ENCODE measurements at places on chromosomes 5 and 9.

DNA sequence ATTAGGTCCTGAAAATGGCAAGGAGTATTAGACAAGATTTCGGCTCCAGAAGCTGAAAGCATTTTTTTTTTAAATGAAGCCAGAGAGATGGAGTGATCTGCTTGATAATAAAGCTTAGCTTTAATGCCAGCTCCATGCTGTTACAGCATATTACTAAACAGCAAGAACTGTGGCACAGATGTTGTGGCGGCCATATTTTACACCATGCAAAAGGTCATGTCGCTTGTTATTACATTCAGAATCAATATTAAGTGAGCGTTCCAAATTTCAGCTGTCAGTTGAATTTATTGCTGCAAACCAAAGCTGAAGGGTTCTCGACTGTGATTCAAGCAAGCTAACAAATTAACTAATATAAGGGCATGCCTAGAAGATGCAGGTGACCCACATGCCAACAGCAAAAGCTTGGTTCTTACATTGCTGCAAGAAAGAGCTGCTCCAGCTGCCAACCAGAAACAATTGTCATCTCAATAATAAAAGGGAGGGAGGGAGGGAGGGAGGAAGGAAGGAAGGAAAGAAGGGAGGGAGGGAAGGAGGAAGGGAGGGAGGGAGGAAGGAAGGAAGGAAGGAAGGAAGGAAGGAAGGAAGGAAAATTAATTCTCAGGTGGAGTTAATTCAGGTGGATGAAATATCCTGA, 517.7 kb upstream of the WWC1 start:
- DNase-seq: no peak

- DNase-seq: no peak
These were observed 55.2 kb upstream of the IL12B start for GRCh38 chr5:159385536-159385935.

GRCh38 chr5:6328173-6328572, 50.2 kb downstream of the MED10 start:
- no peak for DNase-seq

GRCh38 chr9:87781331-87781730, 55.4 kb downstream of the CTSL start:
- DNase-seq: no peak

GRCh38 chr5:140342896-140343295, 3.5 kb downstream of the HBEGF start:
- DNase-seq: no peak

GRCh38 chr9:72586388-72587130, 65.2 kb downstream of the TMC1 start:
- DNase-seq: peak; percentile 53

GRCh38 chr9:130186839-130187522, 14.8 kb downstream of the NCS1 start:
- DNase-seq: no peak

- DNase-seq: no peak
These were observed 3.8 kb downstream of the CDH9 start for GRCh38 chr5:27034565-27034964.

DNA sequence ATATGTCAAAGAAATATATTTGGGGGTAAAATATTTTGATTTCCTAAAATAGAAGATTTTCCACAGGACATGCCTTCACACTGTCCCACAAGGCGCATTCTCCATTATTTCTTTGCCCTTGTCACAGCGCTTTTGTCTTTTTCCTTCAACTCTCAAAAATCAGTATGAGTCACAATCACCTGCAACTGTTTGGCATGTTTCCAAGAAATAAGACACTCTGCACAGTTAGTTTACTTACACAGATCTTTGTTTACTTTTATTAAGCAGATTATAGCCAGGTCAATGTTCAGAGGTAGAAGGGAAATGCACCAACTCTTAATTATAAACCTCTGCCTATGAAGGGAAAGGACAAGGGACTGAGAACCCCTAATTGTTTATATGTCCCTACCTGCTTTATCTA, 9.5 kb downstream of the CEMIP2 start:
- DNase-seq: peak; percentile 45

GRCh38 chr9:86486891-86487837, 133.0 kb upstream of the TUT7 start:
- DNase-seq: no peak

- no peak for DNase-seq
These were observed 40.8 kb upstream of the GLRX start for GRCh38 chr5:95863383-95863757.

DNA sequence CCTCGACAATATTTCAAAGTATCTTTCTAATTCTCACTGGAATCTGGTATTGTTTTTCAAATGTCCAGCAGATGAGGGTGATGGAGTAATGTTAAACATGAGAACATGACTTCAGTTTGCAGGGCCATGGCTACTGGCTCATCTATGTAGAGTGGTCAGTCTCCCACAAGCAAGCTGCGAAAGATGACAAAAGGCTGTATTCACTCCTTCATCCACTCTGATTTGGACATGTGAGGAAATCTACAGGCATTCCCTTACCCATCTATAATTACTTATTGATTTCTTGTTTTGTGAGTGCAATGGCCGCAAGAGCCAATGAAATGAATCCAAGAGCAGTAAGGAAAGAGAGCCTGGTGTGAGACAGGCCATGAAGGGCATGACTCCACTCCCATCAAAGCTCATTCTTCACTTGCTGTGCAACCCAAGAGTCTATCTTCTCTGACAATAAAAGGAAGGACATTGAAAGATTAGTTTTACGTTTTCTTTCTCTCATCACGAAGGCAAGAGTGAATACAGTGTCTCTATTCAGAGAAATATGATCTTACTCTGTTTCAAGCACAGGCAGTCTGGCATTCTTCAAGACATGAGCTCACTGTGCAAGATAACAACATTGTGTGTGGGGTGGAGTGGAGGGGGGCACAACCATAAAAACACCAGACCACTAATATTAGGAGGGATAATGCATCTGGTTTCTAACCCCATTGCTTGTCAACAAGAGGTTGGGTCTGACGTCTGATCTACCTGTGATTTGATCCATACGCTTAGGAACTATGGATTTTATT, 249.6 kb upstream of the DAP start:
- no peak for DNase-seq

DNA sequence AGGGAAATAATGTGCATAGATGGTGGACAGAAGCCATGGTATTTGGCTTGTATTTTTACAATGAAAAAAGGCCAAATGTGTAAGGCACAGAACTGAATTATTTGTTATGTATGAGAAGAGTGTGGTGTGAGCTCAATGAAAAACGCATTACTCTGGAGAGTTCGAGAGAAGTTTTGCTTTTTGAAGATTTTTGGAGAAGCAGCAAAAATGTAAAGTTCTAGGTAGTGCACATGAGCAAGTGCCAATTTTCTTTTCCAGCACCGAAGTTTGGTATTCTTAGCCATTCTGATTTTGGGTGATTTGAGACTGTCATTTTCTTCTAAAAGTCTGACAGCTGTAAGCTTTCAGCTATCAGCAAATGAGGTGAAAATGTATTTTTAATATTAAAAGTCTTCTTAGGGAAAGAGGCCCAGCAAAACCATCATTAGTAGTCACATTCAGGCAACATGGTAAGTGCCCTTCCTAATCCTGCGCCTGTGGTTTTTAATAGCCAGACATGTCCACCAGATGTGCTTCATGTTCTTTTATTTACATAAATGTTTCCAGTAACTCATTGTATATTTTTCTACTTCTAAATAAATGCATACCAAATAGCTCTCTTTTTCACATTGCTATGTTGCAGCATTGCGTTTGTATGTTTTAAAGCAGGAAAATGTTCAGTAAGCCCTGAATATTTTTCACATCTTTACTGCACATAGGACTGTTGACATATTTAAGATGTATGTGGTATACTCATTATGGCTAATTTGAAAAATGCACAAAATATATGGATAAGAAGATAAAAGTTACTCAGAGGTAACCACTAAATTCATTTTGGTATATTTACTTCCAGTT, 50.4 kb downstream of the RASGRF2 start:
- no peak for DNase-seq

GRCh38 chr9:87494970-87495471, 2.6 kb upstream of the DAPK1 start:
- DNase-seq: no peak

DNA sequence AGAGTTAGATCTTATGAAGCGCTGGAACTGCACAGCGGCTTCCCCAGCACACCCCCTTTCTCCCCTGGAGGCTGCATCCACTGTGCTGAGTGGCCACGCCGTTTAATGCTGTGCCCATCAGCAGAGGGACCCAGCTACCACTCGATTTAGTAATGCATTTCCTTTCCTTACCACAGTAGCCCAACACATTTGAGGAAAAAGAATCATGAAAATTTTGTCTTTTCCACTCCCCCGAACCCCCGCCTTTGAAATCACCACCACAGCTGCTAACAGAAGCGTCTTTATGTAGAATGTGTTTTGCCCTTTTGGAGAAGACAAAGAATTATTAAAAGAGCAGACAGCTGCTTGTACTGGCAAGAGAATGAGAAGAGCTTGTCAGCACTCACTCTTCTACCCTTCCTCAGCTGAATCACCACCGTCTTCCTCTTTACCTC, 73.2 kb downstream of the ACER2 start:
- no peak for DNase-seq

DNA sequence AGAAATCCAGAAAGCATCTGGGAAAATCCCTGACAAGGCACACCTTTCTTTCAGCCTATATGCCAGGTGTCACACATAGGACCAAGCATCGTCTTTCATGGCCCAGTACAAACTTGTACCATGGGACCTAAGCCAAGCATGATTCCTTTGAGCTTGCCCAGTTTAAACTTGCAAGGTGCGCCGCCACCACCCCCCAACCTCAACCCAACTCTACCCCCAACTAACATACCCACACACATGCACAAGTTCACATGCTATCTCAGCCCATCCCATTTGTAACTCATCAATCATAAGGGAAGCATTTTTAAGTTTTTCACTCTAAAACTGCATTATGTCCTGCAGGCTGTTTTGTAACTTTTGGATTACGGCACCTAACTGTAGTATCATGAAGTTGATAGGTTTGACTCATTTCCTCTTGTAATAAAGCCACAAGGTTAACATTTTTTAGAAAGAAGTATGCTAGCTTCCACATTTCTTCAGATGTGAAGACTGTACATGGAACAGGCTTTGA, 145.9 kb upstream of the FST start:
- DNase-seq: no peak

DNA sequence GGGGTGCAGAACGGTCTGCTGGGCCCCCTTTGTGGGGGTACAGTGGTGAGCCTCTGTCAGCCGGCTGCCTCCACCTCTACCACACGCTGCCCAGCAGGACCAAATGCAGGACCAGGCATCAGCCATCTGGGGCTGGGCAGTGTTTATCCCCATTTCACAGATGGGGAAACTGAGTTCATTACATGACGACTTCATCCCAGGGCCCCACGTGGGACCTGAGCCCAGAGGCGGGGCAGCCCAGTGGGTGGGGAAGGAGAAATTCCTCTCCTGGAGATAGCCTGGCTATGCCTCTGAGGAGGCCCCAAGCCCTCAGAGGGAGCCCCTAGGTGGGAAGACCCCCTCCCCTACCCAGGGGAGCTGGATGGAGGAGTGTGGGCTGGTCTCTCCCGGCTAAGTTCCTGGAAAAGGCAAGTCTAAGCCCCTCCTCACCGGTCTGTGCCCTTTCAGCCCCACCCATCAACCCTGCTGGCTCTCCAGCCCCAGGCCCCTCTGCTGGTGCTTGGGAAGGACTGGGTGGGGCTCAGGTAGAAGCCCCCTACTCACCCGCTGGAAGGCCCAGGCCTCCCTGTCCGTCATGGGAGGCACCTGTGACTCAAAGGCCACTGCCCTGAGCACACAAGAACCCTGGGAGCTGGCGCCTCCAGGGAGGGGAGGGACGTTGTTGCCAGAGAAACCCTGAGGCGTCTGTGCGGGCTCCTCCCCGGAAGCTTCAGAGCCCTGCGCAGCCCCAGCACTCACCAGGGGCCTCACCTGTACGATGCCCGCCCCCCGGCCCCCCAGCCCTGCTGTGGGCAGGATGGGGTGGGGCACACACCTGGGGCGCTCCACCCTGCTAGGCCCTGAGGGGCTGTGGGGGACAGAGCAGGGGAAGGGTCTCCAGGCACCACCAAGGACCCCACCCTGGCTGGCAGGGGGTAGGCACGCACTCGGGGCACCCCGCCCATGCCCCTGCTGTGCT, 7.4 kb upstream of the CCDC187 start:
- no peak for DNase-seq

- DNase-seq: no peak
These were observed 61.4 kb downstream of the FAM78A start for GRCh38 chr9:131214876-131215275.

- no peak for DNase-seq
These were observed 74.0 kb downstream of the PRR16 start for GRCh38 chr5:120538149-120538548.

- no peak for DNase-seq
These were observed 63.5 kb upstream of the OSMR start for GRCh38 chr5:38782180-38782835.

- DNase-seq: peak; percentile 22
These were observed 17.9 kb downstream of the ANXA6 start for GRCh38 chr5:151139646-151140045.

DNA sequence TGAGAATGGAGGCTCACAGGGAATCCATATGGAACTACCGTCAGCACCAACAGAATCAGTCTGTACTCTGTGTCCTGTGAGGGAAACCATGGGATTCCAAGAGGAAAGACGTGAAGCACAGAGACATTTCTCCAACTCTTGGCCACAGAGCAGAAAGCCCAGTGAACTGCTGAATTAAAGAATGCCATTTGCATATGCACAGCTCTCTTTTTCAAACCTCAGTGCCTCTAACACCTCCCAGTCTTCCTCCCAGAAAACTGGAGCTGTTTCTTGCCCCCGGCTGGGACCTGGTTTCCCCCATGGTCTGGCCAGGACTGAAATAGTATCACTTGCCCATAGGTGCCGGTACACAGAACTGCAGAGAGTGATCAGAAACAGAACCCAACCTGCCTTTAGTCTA, 69.6 kb upstream of the FER start:
- DNase-seq: no peak

DNA sequence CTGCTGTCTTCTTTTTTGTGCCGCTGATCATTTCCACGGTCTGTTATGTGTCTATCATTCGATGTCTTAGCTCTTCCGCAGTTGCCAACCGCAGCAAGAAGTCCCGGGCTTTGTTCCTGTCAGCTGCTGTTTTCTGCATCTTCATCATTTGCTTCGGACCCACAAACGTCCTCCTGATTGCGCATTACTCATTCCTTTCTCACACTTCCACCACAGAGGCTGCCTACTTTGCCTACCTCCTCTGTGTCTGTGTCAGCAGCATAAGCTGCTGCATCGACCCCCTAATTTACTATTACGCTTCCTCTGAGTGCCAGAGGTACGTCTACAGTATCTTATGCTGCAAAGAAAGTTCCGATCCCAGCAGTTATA, 17.1 kb downstream of the F2R start:
- DNase-seq: peak; percentile 80

All from CD4-positive, alpha-beta T cell treated with Interleukin-15 for 4 hours (primary cell).